HTR-8/SVneo (cell line): ENCODE measurements at places on chromosomes 12 and 14.

DNA sequence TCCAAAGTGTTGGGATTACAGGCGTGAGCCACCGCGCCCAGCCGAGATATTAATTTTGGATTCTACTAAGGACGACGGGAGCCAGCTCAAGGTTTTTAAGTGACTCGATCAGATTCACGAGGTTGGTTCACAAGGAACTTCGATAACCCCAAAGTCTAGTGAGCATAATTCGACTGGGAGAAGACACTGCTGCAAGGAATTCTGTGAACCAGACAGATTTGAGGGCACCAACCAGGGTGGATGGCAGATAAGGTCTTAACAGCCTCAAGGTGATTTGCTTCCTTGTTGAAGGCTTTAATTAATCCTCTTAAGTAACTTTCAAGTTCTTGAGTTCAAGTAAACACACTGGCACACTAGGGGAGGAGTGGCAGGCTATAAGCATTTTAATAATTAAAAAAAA lies 1.1 kb upstream of the KLHDC2 start:
- DNase-seq: no peak

GRCh38 chr12:124240493-124240892 lies 54.4 kb upstream of the RFLNA start:
- DNase-seq: peak; percentile 24

DNA sequence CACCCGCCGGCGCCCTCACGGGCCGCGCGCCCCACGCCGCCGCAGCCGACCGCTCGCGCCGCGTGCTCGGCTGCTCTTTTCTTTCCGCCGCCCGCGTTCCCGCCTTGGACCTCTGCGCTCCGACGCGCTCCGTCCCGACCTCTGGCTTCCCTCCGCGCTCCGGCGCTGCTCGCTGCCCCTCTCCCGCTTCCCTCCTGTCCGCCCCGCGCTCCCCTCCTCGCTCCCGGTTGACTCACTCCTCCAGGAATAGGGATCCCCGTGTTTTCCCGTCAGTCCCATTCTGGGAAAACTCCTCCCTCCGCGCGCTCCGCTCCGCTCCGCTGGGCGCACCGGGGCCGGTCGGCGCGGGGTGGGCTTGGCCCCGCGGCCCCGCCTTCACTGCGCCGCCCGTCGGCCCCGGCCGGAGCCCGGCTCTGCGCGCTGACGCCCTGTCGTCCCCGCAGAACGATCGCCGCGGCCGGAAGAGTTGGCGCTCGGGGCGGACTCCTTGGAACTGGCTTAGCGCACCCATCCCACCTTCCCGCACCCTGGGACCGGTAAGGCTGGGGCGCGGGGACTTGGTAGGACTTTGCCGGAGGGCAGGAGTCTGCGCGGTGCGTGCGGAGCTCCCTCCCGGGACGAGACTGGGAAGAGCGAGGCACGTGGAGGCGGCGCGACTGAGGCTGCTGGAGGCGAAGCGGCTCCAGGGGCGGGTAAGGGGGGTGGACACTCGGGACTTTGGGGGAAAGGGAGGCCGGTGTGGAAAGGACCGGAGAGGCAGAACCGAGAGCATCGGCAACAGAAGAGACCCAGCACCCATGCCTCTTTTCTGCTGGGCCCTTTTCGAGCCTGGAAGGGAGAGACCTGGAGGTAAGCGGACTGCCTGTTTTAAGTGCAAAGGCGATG lies 550 bp downstream of the TEAD4 start:
- DNase-seq: peak; percentile 60

DNA sequence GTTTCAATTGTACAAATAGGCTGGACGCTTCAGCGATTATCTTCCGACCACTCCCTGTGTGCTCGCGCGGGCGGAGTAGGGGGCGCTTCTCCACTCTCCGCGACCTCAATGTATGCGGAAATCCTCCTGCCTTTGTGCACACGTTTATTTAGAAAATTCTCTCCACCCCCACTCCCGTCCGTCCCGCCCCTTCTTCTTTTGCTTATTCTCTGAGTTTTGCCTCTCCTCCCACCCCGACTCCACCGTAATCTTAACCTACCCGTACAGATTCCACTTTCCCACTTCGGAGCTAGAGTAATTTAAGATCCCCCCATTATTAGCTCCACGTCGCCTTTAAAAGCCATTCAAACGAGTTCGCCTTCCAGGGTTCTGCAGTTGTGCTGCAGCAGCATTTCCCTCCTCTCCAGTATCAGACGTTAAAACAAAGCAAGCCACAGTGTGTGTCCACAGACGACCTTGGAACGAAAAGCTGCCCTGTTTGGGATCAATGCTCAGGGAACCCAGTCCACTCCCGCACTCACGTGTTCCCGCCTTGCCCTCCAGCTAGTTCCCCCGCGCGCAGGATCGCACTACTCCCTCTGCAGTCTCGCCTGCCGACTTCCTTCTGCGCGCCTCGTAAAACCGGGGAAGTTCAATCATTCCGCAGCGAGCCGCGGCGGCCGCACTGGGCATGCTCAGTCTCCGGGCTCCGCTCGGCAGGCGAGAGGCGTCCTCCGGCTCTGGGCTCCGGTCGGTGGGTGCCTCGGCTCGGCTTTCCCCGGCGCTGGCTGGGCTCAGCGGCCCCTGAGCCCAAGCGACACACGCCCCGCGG lies at the start of gene ANO6:
ANO6 (plus strand) TSS at position 677 of the 811 bp plus-strand sequence. CDS start 227 bp downstream, outside the sequence.
- DNase-seq: peak; percentile 77

DNA sequence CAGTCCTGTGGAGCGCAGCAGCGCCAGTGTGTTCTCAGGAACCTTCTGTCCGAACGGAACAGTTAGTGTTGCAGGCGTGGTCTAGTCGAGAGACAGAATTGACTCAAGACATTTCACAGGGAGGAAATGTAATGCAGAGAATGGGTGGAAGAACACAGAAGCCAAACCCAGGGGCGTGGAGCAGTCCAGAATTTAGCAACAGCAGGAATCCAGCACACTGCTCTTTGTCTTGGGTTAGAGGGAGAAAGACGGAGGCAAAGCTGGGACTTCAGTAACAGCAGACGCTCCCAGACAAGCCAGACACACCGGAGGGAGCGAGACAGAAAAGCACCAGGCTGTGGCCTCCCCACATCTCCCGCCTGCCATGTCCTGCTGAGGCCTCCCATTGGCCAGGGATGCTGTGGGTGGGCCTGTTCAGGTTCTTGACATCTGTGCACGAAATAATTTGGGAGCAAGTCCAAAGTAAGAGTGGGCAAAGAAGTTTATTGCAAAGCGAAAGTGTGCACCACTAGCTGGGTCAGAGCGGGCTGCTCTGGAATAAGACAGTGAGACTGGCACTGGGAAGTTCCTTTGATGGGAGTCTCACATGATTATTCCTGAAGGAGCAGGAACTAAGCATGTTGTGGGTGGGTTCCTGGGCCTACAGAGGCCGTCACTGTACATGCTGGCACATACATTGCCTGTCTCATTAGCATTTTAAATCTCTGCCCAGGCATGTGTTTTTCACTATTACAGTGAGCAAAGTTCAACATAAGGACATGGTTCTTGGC lies 339.3 kb upstream of the SFSWAP start:
- no peak for DNase-seq

DNA sequence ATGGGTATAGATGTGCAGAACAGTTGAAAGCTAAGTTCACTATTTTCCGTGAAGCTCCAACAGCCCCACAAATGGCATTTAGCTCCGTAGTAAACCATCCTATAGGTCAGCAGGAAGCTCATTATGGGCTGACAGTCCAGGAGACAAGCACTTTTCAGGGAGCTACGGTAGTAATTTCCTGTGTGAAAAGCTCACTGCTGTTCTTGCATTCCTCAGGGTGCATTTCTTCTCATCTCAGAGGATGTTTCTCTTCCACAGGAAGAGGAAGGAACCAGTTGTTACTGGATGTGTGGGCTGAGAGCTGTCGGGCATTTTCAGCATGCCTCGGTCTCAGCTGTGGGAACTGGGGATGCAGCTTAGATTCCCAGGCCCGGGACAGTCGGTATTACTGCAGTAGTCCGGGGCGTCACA lies 72.8 kb downstream of the GALNT4 start:
- DNase-seq: peak; percentile 46

- peak; percentile 6 for DNase-seq
Measured at GRCh38 chr14:23300687-23301223, 1.9 kb downstream of the PPP1R3E start.

DNA sequence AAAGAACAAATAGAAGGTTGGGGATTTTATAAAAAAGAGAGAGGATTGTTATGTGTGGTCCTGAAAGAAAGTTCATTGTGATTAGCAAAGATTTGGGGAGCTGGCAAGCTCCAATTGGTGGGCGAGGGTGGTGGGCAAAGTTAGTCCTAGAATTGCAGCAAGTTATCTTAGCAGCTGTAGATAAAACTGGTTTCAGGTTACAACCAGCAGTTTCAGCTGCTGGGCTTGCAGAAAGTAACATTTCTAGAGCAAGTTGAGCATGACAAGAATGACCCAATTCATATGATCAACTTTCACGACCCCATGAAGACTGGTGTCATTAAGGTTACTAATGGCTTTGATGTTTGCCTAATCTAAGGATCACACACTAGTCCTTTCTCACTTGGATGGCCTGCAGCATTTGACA lies 177.9 kb upstream of the NUDT4 start:
- DNase-seq: no peak

DNA sequence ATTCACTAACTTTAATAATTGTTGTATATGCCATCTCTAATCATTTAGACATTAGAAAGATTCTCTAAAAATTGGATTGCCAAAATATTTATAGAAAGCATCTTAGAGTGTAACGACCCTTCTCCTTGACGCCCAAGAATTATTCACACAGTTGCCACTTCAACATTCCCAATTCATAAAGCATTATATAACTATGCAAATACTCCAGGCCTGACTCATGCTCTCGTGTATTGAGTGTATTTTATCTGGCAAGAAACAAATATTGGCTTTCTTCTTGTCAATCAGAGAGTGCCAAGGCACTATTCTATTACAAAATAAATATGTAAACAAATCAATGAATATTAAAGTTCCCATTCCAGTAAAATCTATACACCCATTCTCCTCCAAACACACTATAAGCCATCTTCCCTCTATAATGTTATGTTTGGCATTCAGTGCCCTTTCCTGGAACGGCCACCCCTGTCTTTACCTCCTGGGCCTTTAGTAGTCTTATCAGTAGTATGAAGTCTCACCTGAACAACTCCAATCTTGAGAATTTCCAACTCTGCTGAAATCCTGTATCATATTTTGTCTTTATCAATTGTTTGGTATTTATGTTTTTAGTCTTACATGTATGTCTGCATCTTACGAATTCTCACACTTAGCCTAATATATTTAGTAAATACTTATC lies 182.6 kb downstream of the PIK3C2G start:
- DNase-seq: no peak

GRCh38 chr12:98754095-98754494 lies 109.0 kb downstream of the APAF1 start:
- DNase-seq: peak; percentile 15

DNA sequence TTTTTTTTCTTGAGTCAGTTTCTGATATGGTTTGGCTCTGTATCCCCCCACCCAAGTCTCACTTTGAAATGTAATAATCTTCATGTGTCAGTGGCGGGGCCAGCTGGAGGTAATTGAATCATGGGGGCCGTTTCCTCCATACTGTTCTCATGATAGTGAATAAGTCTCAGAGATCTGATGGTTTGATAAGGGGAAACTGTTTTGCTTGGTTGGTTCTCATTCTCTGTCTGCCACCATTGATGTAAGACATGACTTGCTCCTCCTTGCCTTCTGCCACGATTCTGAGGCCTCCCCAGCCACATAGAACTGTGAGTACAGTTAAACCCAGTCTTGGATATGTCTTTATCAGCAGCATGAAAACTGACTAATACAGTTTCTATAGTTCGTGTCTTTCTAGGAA lies 42.9 kb downstream of the WNK1 start:
- DNase-seq: no peak

DNA sequence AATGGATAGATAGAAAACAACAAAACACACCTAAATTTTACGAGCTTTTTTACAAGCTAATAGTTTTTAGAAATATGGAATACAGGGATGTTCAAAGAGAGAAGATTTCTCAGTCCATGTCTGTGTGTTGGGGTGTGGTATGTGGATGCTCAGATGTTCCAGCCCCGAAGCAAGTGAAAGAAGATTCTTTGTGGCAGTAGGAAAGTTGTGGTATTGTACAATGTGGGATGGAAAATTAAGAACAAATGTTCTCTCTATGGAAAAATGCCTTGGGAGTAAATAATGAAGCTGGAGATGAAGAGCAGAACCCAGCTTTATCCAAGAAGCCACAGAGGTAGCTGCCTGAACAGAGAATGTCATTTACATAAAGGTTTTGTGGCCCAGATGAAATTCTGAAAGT lies 150.3 kb upstream of the PRKD1 start:
- DNase-seq: no peak

DNA sequence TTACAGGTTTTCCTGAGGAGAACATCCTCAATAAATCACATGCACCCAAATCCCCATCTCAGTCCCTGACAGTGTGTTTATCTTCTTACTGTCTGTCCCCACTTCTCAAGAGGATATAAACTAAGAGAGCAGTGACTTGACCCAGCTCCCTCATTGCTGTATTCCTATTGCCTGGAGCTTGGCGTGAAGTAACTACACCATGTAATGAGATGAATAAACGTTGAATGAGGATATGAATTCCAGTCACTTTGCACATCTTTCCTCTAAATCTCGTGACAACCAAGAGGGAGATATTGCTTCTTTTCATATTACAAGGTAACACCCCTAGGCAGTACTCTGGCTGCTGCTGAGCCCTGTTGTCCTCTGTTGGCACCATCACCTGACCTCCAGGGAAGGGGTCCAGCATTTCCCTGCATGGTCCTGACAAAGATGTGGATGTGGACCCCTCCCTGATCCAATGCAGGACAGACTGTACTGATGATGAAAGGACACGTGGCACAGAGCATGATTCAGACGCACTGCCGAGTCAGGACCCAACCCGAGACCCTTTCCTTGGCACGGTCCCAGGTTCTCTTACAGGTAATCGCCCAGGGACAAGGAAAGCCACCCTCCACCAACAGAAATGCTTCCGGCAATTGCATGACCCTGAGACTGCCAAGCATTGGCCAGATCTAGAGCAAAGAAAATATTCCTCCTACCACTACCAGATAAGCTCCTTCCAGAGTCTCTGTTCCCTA lies 47.7 kb upstream of the CPM start:
- no peak for DNase-seq

DNA sequence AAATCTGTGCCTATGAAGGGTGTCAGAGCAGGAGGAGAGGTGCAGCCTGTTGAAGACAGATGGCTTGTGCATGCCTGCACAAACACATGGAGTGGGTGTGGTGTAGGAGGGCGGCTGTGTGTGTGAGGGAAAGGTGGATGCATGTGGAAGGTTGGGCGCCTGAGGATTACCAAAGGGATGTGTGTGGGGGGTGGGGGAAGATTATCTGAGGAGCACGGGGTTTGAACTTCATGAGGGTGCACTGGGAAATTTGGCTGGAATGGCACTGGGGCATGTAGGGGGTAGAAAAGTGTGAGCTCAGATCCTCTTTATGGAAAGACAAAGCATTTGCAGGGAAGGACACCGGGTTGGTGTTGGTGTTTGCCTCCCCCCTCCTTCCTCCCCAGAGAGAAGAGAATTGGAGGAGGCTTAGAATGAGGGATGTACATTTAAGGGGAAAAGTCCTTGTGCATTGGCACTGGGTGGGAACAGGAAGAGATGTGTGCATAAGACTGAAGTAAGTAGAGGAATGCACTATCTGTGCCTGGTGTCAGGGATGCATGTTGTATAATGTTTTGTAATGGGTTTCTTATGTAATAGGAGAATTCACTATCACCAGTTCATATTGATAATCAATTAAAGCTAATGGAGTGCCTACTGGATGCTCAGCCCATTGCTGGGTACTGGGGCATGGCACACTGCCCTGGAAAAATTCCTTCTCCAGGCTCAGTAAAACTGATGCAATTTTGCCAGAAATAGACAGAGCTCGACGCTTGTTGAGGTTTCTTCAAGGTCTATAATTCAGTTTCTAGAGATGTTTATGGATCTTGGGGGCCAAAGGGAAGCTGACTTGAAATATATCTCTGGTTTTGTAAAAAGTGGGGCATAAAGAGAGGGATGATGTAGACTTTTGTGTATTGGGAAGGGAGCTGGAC lies 3.0 kb downstream of the NTF3 start:
- no peak for DNase-seq

- DNase-seq: no peak
Measured at GRCh38 chr12:128840862-128841468, 12.3 kb upstream of the GLT1D1 start.
